ENCODE measurements at places on chromosomes 1 and 21.

DNA sequence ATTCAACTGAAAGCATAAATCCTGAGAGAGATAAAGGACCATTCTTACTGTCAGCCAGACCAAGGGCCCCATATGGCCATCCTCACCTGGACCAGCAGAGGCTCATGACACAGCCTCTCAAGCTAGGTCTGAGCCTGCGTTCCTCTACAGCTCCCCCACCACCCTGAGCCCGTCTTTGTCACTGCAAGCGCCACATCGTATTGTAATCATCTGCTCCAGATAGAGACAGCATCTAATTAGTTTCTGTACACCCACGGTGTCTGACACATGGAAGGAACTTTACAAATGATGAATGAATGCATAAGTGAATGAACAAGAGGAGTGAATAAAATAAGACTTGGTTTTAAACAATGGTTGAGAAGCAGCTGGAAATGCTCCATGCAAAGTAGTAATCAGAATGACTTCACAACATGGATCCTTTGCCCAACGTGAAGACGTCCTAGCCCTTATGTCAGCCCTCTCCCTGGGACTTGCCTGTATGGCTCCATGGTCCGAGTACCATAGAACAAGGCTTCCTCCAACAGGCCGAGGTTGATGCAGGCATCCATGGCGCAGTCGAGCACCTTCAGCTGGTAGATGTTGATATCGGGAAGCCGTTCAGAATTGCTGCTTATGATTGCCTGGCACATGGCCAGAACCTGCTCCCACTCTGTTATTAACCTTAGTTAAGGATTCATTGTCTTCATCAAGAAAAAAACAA is 648.9 kb downstream of the SMYD3 start:
- no peak for DNase-seq

- no peak for DNase-seq
Observed at GRCh38 chr1:44740179-44740617, 561 bp downstream of the KIF2C start.

- DNase-seq, result no peak
Observed at GRCh38 chr1:25927521-25928265, 21.5 kb upstream of the STMN1 start.

DNA sequence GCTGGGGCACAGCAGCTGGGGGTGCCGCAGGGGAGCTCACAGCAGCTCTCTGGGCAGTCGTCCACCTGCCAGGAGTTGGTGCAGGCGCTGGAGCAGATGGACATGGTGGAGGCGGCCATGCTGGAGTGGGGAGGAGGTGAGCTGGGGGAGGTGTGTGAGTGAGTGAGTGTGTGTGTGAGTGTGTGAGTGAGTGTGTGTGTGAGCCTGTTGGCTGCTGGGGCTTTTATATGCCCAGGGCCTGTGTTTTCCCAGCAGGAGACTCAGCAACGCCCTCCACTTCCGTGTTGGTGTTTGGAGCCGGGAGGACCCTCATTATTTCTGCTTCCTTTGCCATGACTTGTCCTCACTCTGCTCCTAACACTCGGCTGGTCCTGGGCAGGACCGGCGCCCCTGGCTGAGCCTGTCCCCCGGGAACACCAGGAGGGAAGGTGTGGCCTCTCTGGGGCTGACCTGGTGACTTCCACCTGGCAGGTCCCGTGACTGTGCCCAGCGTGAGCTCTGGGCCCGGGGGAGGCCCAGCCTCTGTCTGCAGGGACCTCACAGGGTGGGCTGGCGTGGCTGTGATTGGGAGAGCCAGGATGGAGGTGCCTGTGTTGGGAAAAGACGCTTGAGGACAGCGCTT is at the start of gene KRTAP10-2:
Gene KRTAP10-2, minus strand, starts transcription at position 166 of the 622 bp plus-strand sequence. Its CDS starts 47 bp downstream, at position 119.
- DNase-seq, result no peak

- no peak for DNase-seq
Observed at GRCh38 chr1:42730002-42730401, 10.0 kb downstream of the CLDN19 start.

- no peak for DNase-seq
Observed at GRCh38 chr1:202227997-202228401, 34.4 kb downstream of the LGR6 start.

- no peak for DNase-seq
Observed at GRCh38 chr1:186974774-186975181, 146.0 kb downstream of the PLA2G4A start.

- DNase-seq, result no peak
Observed at GRCh38 chr1:25568090-25568833, 24.9 kb downstream of the LDLRAP1 start.

DNA sequence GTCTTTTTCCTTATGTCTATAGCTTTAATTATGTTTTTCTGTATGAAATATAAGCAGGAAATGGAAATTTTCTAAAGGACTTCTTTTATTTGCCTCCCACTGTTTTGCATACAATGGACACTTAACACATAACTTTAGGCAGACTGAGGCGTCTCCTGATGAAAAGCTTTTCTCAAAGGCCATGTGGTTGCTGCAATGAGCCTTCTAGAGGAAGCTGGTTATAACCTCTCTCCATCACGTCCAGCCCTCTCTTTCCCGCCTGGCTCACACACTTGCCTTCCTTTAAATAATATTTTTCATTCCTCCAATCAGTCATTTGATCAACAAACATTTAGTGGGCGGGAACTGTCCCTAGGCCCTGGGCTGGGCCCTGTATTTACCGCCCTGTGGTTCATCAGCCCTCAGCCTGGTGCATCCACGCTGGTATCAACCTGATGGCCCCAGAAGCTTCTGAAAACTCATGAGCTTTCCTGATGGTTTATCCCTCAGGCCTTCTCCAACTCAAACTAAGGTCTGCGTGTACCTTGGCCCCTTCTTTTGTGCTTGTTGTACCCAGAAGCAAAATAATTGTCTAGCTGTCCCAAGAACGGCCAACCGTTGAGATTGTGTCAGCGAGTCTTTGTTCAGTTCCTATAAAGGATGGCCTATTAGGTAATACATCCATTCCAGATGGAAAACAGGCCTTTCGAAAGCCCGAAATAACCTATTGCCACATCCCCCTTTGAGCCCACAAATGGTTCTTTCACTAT is 75.3 kb upstream of the LYST start:
- no peak for DNase-seq

GRCh38 chr1:234899041-234899729 is 229.5 kb downstream of the TOMM20 start:
- no peak for DNase-seq

DNA sequence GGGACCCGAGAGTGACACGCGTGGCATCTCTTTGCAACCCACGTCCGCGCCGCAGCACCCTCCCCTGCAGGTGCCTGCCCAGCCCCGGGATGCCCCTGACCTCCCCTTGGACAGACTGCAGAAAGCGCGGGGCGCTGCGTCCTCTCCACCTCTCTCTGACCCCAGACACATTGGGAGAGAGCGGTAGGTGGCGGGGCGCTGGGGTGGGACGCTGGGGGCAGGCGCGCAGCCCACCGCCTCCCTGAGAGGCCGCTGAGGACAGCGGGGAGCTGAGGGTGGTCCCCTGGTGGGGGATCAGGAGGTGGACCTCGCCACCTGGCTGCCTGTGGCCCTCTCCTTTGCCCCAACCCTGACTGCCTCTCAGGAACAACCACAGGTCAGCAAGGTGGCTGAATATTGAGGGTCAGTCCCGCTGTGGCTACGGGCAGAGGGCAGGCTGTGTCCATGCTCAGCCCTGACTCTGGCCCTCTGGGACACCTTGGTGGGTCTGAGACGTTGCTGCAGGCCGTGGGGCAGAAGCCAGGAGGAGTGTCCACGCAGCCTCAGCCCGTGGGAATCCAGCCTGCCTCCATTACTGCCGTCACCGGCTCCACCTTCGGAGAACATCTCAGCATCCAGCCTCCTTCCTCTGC is 761 bp upstream of the UBE2J2 start:
- no peak for DNase-seq

Data from activated naive CD4-positive, alpha-beta T cell treated with anti-CD3 and anti-CD28 coated beads, Interleukin-2, amount 50 U/mL, for 16 hours (primary cell).